ENCODE measurements at places on chromosomes 16 and 17.

- no peak for DNase-seq
These were observed 99.6 kb downstream of the ABCC1 start for GRCh38 chr16:16048904-16049582.

DNA sequence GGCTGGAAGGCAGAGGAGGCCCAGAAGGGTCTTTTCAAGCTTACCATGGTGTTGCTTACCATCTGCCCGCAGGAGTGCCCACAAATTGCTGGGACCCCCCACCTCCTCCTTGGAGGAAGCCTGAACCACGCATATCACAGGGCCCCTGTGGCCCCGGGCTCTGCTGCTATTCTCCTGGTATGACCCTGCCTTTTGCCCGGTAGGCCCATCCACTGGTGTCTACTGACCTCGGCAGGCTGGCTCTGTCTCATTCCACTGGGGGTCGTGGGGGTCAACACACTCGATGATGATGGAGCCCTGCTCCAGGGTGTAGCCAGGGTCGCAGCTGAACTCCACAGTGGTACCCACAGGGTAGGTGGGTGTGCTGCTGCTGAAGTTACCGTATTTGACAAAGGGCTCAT, 8.2 kb upstream of the PHF12 start:
- DNase-seq, result no peak

GRCh38 chr17:31497994-31498826, 106.7 kb downstream of the RAB11FIP4 start:
- no peak for DNase-seq

GRCh38 chr16:47037396-47037745, 63.9 kb upstream of the DNAJA2 start:
- DNase-seq, result peak; percentile 9

All from Daoy (cell line).